Epithelial cell of proximal tubule (primary cell): ENCODE measurements at places on chromosomes 2 and 18. TPM values are rescaled to one million over a fixed set of nuclear protein-coding genes. Genes with fewer than 3 reads are reported as not detected.

DNA sequence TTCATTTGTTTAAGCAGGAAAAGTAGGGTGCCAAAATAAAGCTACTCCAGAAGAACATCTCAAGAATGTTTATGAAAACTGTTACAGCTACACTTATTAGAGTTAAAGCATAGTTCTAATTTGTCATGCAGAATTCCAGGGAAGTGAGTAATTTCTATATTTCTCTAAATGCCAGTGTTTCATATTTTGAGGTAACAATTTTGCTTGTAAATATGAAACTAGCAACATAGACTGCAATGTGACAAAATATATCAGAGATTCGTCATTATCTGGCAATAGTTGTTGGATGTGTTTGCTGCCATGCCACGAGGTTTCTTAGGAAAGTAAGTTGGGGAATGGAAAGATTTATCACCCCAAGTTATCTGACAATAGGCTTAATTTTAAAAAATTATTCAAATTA lies 424.1 kb upstream of the ZEB2 start:
- no peak for DNase-seq

DNA sequence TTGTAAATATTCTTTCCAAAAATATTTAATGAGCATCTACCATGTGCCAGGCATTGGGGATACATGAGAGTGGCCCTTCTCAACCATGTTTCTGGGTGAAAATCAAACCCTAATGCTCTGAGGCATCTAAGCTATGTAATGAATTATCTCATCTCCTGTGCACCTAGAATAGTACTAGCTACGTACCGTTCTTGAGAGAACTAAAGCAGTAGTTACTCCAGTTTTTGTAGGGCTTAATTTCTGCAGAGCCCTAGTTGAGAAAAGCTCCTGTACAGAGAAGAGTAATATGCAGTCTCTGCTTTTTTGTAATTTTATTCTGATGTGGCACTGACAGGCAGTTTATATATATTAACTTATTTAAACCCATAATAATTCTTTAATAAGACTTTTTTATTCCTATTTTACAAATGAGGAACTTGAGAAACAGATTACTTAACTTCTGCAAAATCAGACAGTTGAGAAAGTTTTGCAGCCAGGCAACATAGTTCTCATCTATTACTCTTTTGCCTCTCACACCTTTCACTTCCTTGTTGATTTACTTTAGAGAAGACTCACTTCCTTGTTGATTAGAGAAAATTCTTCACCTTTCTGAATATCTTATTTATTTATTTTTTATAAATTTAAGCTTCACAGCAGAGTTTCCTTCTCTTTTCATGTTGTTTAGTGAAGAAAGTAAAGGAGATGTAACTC lies 3.1 kb downstream of the SPOPL start:
- no peak for DNase-seq

DNA sequence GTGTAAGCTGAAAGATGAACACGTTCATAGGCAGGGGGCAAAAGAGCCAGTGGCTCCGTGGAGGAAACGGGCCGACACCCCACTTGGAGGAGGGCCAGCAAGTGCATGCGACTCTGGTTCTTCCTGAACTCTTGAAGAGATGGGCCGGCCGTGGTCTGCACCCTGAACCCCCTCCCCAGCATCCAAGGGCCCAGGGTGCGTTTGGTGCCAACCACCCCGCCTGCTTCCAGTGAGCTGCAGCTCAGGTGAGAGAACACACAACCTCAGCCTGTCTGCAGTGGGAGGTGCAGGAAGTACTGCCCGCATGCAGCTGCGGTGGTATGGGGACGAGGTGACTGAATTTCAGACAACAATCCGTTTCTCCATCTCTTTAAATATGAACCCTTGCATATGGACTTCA lies 58.9 kb downstream of the ADNP2 start:
- DNase-seq: no peak

GRCh38 chr2:40668425-40668824 lies 216.5 kb upstream of the SLC8A1 start:
- DNase-seq: no peak

C2orf69 gene
- total RNA-seq: 13.0 and 14.3 TPM in 2 replicates

LYPD6B gene
- total RNA-seq: 1.1 and 2.7 TPM in 2 replicates

SCYGR4 gene
- not detected in 2 replicates for total RNA-seq
